Activated CD8-positive, alpha-beta T cell treated with anti-CD3 and anti-CD28 coated beads for 36 hours (primary cell): ENCODE measurements at places on chromosomes 4 and X.

DNA sequence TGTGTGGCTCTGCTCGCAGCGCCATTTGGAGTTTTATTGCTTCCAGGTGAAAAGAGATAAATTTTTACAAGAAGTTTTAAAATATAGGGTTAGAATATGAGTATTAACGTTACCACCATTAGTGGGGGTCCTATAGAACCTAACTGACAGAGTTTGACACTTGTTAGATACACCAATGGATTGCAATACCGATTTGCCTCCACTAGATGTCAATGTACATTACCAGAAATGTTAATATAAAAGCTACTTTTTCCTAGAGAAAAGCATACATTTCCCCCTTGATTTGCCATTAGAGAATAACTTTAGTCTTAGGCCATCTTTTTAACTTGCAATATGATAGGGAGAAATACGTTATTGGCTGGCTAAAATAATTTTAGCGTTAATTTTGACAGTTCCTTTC, 108.4 kb downstream of the LINC00632 start:
- no peak for DNase-seq

DNA sequence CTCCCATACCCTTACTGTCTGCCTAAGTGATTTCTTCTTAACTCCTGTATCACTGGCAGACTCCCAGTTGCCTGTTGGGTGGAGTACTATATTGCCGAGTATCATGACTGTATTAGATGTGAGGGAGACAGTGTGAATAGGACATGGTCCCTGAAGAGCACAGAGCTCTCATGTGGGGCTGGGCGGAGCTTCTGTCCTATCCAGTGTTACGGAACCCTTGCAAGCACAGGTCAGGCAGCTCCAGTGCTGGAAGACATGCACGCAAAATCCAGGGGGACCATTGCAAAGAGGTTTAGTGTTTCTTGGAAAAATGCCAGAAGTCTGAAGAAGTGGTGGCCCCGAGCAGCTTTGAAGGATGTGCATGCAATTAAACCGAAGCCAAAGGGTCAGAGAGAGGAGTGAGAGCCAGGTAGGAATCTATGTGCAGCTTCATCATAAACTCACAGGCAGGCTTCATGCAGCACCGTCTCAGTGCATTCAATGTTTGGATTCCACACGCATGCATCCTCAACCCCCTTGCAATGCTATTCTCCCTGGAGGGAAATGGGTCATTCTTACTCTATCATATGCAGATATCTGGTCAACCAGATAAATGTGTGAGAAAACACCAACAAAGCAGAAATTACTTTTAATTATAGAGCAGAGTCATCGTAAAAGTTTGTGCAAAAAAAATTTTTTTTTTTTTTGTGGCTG, 49.7 kb upstream of the DHRSX start:
- no peak for DNase-seq

DNA sequence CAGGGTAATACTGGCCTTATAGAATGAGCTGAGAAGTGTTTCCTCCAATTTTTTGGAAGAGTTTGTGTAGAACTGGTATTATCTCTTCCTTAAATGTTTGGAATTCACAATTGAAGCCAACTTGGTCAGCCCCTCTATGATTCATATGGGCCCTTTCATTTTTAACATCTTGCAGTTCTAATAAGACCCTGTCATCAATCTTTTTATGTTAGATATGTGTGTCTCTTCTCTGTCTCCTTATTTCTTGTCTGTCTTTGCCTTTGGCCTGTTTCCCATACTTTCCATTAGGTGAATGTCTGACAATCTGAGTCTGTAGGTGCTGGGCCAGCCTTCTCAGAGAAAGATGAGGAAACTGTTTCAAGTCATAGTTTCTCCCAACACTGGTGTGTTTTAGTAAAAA, 88.7 kb downstream of the SLC16A2 start:
- no peak for DNase-seq

- DNase-seq = no peak
Measured at GRCh38 chr4:54872261-54872660, 214.5 kb downstream of the KIT start.

GRCh38 chr4:78784236-78784865, 8.2 kb downstream of the BMP2K start:
- no peak for DNase-seq
